Right lobe of liver (tissue), 6 donors: ENCODE measurements at places on chromosomes 7 and 10.
A peak's percentile ranks its signal among the peaks of the same experiment; 100 is the strongest.

GRCh38 chr10:6011558-6011957, 34.2 kb upstream of the IL15RA start:
- DNase-seq: no peak

DNA sequence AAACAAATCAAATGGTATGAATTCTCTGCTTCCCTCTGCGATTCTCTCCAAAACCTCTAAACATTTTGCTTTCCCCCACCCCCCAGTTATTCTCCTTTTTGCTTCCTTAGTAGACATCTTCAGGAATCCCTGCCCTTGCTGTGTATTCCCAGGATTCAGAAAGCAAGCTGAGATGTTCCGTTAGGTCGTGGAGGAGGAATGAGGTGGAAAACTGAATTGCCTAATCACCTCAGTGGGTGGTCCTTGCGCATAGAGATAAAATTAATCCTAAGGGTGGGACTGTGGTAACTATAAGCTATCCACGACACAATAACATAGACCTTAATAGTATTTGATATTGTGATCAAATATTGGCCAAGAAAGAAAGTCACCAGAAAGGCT, 49.1 kb upstream of the SEMA3C start:
- DNase-seq: no peak

- no peak for DNase-seq
These were observed 30.9 kb downstream of the SORCS1 start for GRCh38 chr10:107133656-107134055.

GRCh38 chr7:131829947-131830558, 273.6 kb upstream of the PODXL start:
- no peak for DNase-seq

GRCh38 chr7:134262322-134262721, 54.4 kb downstream of the SLC35B4 start:
- DNase-seq: no peak

DNA sequence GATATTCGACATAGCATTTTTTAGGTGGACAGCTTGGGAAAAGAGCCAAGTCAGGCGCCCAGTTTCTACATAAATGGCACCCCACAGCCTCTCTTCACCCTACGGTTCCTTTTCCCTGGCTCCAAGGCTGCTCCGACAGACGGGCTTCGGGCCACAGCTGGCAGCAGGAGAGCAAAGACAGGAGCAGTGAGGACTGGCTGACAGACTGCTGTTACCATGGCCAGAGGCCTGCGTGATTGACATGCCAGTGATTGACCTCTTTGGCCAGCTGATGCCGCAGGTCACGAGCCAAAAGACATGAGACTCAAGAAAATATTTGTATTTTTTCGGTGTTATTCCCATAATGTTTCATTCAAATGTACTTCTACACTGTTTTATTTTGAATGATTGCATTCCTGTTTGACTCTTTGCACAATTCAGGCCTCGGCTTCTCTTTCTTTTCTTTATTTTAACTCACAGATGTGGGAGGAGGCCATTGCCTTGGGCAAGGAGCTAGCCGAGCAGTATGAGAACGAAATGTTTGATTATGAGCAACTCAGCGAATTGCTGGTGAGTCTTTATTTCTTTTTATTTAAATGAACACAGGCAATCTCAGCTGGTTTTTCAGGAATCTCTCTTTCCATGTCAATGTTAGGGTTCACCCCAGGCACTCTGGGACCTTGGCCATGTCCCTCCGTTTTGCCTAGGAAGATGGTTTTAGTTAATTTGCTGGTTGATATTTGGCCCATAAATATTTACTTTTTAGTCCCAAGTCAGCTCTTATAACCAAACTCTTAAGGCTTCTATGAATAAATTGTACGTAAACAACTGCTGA, 146.3 kb upstream of the NPS start:
- no peak for DNase-seq

DNA sequence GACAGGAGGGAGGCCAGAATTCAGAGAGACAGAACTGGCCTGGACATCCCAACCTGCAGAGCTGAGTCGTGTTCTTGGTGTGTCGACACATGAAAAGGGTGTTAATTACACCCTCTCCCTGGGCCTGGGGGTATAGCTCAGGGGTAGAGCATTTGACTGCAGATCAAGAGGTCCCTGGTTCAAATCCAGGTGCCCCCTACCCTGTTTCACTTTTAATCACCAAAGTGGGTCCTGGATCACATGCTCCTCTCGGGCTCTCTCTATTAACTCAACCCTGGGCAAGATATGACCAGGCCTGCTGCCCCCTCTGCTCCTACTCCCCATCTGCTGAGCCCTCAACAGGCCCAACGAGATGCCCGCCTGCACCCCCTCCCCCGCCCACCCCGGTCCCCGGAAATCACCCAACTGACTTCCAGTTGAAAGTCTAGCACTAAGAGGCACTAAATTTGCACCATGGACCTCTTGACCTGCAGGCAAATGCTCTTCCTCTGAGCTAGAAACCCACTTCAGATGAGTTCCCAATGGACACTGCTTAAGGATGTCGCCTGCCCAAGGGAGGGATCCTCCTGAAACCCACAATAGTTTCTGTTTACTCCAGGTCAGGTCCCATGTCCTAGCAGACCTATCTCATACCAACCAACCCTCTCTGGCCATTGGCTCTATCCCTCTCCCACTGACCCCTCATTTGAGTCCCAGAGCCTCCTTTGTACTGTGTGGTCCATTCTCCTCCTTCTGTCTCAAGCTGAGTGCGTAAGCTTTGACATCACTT, 137.6 kb downstream of the ZNF467 start:
- no peak for DNase-seq

DNA sequence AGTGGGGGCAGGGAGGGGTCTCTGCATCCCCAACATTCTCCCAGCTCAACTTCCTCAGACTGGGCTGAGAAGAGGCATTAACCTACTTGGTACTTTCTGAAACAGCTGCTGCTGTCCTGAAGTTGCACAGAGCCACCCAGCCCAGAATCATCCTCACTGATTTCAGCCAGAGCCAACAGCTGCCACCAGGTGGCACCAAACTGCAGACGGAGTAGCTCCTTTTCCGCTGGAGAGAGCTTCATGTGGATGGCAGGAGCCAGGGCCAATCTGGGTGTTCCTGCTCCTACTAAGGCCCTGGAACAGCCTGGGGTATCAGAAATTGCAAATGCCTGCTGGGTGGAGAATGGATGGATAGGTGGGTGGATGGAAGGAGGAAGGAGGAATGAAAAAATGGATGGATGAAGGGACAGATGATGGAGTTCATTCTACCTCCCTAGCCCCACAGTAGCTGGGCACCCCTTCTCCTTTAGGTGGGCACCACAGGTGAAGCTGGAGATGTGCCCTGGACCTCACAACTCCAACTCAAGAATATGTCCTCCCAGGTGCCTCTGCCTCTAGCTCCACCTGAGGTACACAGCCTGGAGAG, 11.8 kb upstream of the DRGX start:
- DNase-seq: peak; percentile 85

- no peak for DNase-seq
These were observed 145.3 kb upstream of the PRSS1 start for GRCh38 chr7:142603870-142604448.

- DNase-seq: no peak
These were observed 13.9 kb downstream of the ARHGAP19 start for GRCh38 chr10:97278491-97278989.

- no peak for DNase-seq
These were observed 3.7 kb downstream of the PURB start for GRCh38 chr7:44881610-44882009.

- DNase-seq: no peak
These were observed 1.3 kb upstream of the SORCS3 start for GRCh38 chr10:104639590-104640338.

GRCh38 chr7:45416846-45417245, 157.3 kb upstream of the ADCY1 start:
- no peak for DNase-seq

DNA sequence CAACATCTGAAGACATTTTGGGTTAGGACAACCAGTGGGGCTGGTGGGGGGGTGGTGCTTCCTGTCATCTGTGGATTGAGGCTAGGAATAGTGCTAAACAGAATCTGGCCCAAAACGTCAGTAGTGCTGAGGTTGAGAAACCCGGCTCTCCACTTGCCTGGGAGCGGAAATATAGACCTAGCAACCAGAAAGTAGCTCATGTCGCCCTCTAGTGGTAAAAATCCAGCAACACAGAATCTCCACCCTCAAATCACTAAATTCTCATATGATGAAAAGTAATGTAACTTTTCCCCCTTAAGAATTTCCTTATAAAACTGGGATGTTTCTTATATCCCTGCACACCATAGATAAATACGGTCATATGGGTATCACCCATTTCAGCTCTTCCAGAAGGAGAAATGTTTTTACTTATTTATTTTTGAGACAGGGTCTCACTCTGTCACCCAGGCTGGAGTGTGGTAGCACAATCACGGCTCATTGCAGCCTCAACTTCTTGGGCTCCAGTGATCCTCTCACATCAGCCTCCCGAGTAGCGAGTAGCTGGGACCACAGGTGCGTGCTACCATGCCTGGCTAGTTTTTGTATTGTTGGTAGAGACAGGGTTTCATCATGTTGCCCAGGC, 34.4 kb downstream of the ZC3HAV1 start:
- DNase-seq: peak; percentile 76

DNA sequence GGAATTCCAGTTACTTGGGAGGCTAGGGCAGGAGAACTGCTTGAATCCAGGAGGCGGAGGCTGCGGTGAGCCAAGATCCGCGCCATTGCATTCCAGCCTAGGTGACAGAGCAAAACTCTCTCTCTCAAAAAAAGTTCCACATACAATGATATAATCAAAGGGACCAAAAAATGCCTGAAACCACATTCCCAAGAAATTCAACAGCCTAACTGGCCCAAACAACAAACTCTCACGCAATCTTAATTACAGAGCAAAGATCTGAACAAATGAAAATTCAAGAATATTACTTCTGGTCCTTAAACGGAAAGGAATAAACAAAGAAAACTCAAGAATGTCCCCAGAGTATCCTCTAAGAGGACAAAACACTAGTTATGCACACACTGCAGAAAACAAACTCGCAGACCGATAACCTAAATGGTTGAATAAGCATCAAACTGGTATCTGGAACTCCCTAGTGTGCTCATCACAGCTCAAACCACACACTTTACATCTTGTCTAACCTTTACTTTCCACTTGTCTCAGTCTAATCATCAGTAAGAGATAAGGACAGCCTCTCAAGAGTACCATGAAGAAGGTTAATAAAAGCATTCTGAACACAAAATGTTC, 3.7 kb downstream of the OGA start:
- no peak for DNase-seq

DNA sequence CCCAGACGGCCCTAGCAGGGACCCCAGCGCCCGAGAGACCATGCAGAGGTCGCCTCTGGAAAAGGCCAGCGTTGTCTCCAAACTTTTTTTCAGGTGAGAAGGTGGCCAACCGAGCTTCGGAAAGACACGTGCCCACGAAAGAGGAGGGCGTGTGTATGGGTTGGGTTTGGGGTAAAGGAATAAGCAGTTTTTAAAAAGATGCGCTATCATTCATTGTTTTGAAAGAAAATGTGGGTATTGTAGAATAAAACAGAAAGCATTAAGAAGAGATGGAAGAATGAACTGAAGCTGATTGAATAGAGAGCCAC, 184 bp downstream of the CFTR start:
- DNase-seq: no peak

DNA sequence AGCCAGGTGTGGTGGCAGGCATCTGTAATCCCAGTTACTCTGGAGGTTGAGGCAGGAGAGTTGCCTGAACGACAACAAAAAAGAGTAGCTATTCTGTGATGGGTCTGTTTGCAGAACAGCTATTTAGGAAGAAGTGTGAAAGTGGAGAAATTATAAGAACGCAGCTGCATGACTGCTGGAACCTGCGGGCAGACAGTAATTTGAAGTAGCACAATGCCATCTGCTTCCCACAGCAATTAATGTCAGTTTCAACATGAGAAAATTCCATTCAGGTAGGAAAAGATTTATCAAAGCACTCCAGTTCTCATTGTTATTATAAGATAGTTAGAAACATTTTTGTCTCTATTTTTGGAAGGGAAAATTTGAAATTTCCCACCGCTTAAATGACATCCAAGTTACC, 21.5 kb downstream of the LAMB1 start:
- no peak for DNase-seq

DNA sequence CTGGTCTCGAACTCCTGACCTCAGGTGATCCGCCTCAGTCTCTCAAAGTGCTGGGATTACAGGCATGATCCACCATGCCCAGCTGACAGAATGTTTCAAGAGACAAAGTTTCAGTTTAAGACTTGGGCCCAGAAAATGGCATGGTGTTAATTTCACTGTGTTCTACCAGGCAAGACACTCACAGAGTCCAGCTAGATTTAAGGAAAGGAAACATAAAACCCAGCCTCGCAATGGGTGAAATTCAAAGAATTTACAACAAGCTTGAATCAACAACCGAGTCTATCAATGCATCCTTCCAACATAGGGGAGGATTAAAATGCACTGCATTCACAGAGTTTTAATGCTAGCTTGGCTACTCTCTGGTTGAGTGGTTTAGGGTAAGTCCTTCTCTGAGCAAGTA, 764.0 kb downstream of the XPNPEP1 start:
- DNase-seq: no peak

DNA sequence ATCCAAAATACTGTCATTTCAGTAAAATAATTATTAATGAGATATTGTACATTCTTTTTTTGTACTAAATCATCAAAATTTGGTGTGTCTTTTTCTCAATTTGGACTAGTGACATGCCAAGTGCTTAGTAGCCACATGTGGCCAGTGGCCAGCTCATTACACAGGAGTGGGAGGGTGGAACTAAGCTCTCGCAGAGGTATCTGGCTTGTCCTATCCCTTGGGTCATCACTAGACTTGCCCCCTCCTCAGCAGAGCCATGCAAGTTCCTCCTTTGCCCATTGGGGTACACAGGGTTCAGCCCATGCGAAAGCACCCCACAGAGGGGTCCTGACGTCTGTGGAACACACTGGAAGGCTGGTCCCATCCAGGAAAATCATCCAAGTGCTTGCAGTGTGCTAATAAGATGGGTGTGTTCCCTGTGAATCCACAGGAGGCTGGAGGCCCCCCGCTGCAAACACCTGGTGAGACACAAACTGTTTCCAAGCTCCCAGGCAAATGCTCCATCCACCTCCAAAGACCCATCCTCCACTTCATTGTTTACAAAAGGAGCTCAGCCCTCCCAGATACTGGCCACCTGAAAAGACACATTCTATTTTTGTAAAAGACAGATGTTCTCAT, 1.3 kb downstream of the ARHGAP22 start:
- peak; percentile 12 for DNase-seq

GRCh38 chr10:90042075-90042474, 340.7 kb downstream of the KIF20B start:
- DNase-seq: no peak

- DNase-seq: no peak
These were observed 115.5 kb downstream of the BUB3 start for GRCh38 chr10:123269675-123270074.
